Epithelial cell of esophagus (primary cell): ENCODE measurements at places on chromosomes 7 and 10.
A peak's percentile ranks its signal among the peaks of the same experiment; 100 is the strongest.

DNA sequence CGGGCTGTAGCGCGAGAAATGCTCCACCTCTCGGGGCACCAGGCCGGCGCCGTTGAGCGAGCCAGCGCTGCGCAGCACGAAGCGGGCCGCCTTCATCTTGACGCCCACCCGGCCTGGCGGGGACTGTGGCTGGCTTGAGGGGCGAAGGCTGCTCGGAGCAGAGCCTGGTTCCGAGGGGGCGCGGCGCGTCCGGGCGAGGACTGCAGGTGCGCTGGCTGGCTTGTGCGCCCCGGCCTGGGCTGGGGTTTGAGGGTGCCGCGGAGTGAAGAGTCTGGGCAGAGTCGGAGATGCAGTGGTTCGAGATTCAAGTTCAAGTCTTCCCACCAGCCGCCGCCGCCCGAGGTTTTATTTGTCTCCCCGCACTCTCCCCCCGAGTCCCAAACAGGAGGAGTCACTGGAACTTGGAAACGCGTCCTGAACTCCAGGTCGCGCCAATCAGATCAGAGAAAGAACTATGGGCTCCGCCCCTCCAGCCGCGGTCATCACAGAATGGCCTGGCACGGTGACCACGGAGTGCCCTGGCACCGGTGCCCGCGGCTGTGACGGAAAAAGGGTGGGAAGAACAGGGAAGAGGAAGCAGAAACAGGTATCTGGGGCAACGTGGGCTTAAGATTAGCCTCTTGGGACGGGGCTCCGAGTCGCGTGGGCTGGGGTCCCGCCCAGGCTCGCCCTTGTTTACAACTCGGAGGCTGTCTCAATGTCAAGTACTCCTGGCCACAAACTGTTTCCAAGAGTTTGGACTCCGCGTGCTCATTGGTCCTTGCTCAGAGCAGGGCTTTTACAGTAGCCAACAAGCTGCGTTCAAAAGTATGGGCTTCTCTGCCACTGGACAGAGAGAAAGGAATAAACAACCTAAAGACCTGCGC, at the start of gene PDK4:
PDK4 (minus strand) TSS at position 319 of the 866 bp plus-strand sequence; CDS start at position 96, 223 bp downstream.
- peak; percentile 22 for DNase-seq

- no peak for DNase-seq
Measured at GRCh38 chr10:1043532-1043995, 5.4 kb downstream of the IDI1 start.

- DNase-seq: no peak
Measured at GRCh38 chr7:16193631-16194030, 227.7 kb downstream of the CRPPA start.

GRCh38 chr10:73358331-73359279, at the start of gene CFAP70:
Gene CFAP70 (minus strand): TSS chr10:73358864. CDS start chr10:73354796, 4,068 bp downstream.
- DNase-seq: peak; percentile 97

GRCh38 chr10:63058236-63058635, 74.9 kb upstream of the NRBF2 start:
- DNase-seq: no peak
